ENCODE measurements at places on chromosomes 11 and 22.

DNA sequence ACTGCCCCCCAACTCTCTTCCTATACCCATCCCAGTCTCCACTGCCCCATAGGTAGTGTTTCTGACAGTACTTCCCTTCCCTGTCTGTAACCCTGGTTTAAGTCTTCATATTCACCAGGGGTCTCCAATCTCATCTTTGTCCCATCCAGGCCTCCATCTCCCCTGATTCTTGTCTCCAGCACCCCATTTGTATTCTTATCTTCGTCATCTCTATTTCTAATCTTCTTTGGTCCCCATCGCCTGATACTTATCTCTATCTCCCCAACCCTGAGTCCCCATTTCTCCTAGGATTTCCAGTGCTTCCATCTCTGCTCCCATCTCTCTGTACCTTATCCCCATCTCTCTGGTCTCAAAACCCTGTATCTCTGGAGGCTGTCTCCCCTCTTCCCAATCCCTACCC, 1.8 kb downstream of the PHOX2A start:
- no peak for DNase-seq

- peak; percentile 28 for DNase-seq
Measured at GRCh38 chr11:96215110-96215782, 127.7 kb downstream of the MAML2 start.

DNA sequence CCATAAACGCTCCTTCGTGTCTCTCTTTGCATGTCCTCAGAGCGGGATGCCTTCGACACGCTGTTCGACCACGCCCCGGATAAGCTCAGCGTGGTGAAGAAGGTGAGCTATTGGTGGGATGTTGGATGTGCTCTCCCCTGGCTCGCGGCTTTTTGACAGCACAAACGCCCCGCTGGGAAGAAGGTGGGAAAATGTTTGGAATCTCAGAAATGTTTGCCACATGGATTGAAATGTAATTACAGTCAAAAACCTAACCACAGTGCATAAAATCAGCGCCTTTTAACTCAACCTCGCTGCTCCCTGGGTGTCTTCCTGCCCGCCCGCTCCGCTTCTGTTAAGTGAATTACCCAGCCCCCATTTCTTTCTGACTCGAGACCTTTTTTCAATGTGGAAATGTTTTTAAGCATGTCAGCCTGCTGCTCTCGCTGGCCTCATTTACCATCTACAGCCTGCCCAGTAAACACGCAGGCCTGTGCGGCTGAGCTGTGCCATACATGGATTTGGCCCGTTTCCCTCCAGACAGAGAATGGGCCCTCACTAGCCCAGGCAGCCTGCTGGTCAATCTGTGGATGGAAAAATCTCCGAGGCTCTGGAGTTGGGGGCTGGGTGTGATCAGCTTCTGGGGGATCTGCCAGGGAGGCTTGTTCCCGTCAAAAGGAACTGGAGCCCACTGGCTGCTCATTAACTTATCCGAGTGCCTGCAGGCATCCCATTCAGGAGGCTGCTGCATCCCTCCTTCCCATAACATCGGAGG, 32.7 kb upstream of the PARVG start:
- DNase-seq = no peak

DNA sequence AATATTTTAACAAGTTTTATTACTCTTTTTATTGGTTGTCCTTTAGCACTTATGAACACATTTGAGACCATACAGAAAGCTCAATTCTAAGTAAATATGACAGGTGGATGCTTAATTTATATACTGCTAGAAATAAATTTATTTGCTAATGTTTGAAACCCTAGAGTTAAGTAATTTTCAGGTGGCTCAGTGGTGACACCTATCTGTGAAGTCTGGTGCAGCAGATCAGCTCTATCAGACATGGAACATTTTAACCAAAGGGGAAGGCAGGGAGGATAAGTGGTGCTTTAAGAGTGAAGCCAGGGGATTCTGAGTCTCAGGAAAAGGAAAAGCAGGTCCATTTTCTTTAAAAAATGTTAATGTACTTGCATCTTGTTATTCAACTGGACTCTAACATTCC, 175.8 kb downstream of the DSCAML1 start:
- DNase-seq = peak; percentile 4

- DNase-seq = no peak
Measured at GRCh38 chr11:45501392-45502225, 163.8 kb downstream of the CHST1 start.

DNA sequence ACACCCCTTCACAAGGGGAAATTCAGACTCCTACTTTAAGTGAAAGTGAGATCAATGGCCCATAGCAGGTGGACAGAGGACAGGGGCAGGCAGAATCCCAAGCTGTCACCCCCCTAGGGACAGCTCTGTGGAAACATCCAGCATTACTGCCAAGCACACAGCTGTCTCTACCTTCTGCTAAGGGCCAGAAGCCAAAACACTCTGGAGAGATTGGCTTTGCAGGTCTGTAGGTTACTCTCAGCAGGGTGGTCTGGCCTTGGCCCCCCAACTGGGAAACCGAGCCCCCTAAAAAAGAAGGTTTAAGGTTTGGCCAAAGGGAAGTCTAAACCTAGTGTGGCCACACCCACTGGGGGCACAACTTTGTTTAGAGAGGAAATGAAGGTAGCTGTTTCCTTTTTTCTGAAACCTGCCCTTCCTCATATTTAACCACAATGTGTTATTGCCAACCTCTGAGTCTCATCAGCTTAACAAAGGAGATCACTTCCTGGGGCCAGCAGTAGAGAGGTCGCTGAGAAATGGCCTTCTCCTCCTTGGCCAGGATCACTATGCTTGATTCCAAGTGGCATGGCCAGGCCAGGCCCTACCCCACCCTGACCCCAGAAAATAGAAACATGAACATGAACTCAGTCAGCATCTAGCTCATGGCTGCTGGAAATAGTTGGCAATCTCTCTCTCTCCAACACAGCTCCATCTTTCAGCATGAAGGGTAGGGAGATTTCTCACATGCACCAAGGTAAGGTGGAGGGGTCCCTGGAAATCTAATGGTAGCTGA, 25.9 kb upstream of the SCARF2 start:
- DNase-seq = no peak

DNA sequence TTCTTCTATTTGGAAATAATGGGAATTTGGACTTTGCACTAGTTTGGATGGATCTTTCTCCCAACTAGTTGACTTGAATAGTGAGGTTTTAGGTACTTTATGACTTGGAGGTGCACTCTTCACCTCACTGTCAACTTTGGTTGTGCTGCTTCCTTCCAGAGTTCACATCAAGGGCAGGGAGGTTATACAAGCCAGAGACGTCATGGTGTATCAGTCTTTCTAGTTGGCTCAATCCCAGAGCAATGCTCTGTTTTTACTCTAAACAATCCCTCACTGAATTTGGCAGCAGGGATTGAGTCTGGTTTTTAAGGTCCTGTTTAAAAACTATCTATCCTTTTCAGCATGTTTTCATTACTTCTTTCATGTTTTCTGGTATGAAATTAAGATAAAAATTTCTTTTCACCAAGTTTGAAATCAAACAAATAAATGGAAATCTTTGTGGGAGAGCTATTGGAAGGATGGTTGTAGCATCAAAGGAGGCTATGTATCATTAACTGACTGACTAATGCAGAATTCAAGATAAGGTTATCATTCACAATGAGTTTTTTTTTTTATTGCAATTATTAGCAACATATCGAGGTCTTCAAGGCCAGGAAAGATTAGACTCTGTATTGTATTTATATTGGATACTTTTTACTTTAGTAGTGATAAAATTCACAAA, 28.0 kb upstream of the ZBED5 start:
- no peak for DNase-seq

DNA sequence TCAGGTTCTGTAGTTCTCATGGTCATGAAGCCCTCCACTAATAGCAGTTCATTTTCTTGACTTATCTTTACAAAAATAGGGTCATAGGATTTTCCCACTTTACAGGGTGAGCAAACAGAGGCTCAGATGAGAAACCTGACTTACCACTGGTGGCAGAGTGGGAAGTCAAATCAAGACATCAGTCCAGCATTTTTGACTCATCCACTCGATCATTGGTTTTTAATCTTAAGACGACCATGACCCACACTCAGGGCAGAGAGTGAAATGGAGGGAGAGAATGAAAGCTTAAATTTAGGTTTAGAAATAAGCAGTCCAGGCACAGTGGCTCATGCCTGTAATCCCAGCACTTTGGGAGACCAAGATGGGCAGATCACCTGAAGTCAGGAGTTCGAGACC, 42.1 kb downstream of the RTL6 start:
- no peak for DNase-seq
